ENCODE measurements at places on chromosomes 7 and 10.
A peak's percentile ranks its signal among the peaks of the same experiment; 100 is the strongest.

GRCh38 chr7:128427289-128427891, 17.6 kb upstream of the IMPDH1 start:
- DNase-seq = peak; percentile 74

DNA sequence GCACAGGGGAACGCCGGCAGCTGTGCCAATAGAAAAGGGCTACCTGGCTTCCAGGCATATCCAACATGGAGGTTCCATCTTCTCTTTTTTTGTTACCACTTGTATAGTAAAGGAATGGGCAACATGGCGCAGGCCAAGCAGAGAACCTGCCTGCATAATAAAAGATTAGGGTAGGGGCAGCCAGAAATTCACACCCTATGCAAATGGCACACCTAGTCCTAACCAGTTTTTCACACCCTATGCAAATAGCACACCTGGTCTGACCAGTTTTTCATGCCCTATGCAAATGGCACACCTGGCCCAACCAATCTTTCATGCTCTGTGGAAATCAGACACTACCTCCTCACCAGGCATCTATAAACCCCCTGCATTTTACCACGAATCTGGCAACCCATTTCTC, 369.5 kb downstream of the IPMK start:
- no peak for DNase-seq

DNA sequence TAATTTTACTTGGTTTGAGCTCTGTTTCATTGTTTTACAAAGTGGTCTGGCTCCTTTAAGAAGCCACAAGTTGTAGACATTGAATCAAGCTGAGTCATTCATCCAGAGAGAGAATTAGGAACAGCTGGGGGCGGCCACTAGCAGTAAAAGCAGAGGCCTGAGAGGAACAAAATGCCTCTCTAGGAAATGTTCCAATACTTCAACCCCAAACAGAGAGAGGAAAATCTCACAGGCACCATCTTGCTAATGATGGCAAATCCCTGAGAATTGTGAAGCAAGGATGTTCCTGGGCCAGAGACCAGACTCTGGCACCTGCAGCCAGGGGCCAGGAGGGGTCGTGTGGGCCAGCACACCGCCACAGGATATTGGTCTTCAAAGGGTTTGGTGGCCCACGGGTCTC, 26.5 kb upstream of the TRIL start:
- peak; percentile 26 for DNase-seq

DNA sequence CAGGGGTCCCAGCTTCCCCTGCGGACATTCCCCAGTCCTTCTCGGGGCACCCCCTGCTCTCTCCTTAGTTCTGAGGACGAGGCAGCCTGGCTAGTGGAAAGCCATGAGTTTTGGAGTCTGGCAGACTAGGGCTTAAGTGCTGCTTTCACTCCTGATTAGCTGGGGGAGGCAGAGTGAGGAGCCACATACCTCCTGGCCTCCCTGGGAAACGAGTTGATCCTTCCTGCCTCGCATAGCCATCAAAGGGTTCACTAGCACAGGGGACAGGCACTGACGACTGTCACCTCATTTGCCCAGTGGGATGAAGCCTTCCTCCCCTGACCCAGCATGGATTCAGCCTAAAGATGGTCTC, 402.5 kb downstream of the RPS24 start:
- no peak for DNase-seq

DNA sequence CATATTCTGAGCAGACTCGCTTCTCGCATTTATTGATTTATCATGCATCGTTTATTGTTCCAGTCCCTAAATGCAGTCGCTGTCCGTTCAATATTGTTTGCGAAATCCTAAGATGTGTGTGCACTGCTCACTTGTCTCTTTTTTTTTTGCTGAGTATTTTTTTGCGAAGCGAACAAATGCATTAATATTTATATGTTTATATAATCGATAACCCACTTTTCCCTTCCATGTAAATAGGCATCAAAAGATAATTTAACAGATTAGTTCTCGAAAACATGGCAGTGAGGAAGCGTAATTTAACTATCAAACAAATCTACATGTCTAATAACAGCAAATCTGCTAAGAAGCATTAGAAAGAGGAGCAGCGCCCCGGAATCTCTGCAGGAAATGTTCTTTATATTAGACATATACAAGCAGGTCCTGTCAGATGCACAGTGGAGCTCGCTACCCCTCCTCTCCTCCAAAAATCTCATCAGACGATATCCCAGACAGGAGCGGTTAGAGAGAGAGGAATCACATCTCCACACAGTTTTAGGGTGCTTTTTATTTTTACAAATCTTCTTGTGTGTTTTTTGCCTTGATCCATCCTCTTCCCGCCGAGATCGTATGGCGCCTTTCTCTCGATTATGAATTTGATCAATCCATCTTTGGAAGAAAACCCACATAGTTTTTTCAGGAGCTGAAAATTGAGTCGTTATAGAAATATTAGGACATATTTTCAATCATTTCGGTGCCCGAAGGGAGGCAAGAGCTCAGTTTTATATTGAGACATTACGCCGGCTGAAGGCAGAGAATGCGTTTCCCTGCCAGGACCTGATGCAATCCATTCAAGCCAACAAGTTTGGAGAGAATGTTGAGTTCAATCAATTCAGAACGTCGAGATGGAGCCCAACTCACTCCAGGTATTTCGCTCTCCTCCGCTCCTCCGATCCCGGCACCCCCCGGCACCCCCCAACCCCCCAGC, at the start of gene ARID5B:
TSS of gene ARID5B (plus strand) at position 871 of the 964 bp plus-strand sequence. CDS start at position 882, 11 bp downstream.
- peak; percentile 66 for DNase-seq

- no peak for DNase-seq
These were observed 5.5 kb downstream of the GIMAP6 start for GRCh38 chr7:150626696-150627095.

GRCh38 chr7:130959743-130960207, 225.8 kb upstream of the KLF14 start:
- DNase-seq = peak; percentile 65

- DNase-seq = no peak
These were observed 31.5 kb downstream of the BICC1 start for GRCh38 chr10:58544135-58544534.

GRCh38 chr10:7084280-7085005, 326.4 kb downstream of the SFMBT2 start:
- no peak for DNase-seq

GRCh38 chr7:98210513-98211220, 572 bp upstream of the BHLHA15 start:
- DNase-seq = no peak

DNA sequence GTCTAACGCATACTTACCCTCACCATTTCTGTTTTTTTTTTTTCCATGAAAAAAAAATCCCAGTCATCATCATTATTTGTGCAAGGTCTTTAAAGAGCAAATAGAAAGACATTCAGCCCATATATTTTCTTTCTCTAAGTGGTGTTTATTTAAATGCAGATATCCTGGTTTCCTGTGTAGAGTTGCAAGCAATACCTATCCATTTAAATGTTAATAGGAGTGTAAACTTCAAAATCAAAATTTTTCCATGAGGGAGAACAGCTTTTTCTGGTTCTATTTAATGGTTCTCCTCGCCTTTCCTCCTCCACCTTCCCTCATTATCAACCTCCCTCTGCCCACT, 120.1 kb upstream of the AGK start:
- DNase-seq = no peak

DNA sequence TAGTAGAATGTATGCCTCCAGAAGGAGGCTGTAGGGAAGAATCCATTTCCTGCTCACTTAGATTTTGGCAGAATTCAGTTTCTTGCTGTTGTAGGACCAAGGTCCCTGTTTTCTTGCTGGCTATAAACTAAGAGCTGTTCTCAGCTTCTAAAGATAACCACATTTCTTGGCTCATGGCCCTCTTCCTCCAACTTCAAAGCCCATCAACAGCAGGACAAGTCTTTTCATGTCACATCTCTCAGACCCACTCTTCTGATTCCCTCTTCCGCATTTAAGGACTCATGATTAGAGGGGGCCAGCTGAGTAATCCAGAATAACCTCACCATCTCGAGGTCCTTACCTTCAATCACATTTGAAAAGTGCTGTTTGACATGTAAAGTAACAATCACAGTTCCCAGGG, 8.2 kb upstream of the LSM8 start:
- DNase-seq = no peak

DNA sequence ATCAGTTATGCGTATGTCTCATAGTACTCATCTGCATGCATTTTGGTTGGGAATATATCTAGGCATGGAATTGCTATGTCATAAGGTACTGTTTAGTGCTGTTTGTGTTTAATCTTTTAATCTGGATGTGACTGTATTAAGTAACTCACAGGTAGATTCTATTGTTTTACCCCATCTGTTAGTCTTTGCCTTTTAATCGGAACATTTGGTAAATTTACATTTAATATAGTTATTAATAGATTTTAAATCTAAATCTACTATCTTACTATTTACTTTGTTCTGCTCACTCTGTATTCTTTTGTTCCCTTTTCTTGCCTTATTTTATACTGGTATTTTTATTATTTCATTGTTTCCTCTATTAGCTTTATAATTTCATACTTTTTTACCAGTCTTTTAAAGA, 10.6 kb upstream of the ITGA8 start:
- DNase-seq = no peak

GRCh38 chr10:14595526-14596182, 179.0 kb downstream of the FAM107B start:
- DNase-seq = no peak

- no peak for DNase-seq
These were observed 85.4 kb downstream of the DOCK4 start for GRCh38 chr7:112120696-112121217.

DNA sequence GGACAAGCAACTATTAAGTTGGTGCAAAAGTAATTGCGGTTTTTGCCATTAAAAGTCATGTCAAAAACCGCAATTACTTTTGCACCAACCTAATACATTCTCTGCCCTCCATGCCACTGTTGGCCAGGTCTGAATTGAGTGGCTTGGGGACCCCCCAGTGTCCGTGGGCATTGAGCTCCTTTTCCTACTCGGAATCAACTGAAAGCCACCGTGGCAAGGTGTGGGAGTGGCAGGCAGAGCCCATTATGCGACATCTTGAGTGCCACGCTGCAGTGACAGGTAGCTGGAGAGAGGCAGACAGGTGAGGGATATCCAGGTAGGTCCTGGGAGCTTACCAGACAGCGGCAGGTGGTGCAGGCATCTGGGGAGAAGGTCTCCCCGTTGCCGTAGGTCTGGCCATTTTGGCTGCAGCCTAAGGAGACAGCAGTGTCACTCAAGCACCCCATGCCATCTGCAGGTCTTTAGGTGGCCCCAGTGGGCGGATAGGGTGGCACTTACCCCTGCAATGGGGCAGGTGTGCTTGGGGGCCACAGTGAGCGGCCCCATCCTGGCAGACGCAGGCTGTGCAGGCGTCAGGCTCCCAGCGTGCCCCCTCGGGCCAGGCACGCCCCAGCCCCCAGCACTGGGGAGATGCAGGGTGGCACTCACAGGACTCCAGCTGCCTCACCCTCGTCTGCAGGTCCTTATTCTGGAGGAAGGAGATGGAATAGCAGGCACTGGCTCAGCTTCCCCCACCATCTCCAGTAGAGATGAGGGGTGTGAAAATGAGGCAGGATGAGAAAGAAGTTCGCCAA, 3.5 kb downstream of the KCP start:
- DNase-seq = no peak

DNA sequence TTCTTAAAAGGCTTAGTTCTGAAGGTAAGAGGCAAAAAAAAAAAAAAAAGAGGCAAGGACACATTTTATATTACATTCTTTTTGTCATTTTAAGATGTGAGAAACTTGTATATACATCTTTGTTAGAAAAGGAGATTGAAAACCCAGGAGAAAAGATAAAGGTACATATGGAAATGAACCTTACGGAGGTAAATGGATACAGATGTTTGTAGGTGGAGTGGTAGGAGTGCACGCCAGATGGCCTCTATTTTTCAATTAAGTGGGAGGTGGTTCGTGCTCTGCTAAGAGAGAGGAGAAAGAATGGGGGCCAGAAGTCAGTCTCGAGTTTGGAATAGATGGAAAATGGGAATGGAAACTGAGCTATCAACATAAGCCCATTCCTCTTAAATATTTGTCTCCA, 622.5 kb upstream of the GHITM start:
- DNase-seq = no peak

DNA sequence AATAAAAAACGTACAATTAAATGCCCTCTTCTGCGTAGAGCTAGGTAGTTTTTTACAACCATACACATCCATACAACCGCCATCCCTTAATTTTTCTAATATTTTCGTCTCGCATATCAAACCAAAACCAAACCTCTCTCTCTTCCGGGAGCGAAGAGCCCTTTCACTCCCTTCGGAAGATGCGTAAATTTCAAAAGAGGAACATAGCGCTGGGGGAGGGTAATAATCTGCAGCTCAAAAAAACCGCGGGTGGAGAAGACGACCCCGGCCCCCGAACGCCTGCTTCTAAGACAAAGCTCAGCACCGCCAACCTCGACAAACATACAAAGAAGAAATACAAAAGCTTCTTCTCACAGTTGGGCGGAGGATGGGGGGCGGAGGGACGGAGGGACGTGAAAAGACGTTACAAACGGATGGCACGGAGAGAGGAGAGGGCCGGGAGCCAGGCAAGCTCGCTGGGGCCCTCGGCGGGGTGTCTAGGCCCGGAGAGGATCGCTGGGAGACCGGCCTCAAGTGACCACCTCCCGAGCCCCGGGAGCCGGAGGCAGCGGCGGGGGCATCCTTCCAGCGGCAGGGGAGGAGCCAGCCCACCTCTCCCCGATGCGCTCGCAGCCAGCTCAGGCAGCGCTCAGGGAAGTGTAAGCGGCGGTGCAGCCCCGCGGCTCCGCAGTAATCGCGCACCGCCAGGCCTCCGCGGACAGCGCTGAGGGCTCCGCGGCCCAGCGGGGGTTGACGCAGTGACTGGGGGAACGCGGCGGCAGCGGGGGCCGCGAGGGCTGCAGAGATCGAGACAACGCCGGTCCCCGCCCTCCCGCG, 851 bp downstream of the MKRN1 start:
- DNase-seq = peak; percentile 56

DNA sequence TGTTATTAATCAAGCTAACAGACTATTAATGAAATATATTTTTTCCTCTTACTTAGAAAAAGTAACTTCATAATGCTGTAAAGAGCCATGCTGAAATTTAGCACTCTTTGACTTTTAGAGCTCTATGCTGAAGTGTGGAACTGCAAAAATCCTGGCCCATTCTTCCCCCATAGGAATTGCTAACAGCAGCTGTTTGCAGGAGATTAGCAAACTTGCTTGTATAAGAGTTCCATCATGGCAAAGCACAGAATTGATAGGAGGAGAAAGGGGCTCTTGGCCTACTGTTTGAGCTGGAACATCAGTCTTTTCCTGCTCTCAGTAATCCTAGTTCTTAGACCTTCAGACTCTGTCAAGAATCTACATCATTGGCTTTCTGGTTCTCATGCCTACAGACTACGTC, 18.3 kb upstream of the GNAT3 start:
- no peak for DNase-seq

DNA sequence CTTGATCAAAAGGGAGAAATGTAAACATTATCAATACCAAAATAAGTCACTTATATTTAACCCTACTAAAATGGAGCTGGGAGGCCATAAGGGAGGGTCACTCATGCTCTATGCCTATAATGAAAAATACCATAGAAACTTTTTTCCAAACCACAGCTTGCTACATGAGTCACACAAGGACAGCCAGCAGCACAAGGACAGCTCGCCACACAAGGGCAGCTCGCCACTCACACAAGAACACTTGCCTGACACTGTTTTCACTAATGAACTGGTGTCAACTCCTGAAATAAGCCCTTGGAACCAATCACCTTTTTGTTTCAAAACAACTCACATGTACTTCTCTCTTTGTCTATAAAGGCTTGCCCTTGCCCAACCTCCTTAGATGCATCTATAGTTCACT, 43.3 kb downstream of the FRMPD2 start:
- DNase-seq = no peak

All from hematopoietic multipotent progenitor cell treated with erythropoietin and hydrocortisone succinate and interleukin-3 and kit ligand, for 8 days (in vitro differentiated cells).